A549 treated with DMSO at 1 μM for 4 hours (cell line): ENCODE measurements at places on chromosomes 13 and 19. TPM values are rescaled to one million over a fixed set of nuclear protein-coding genes. Genes with fewer than 3 reads are reported as not detected.

SWSAP1 gene
- 1.7 to 2.7 TPM (median 2.3 TPM) in 5 replicates for total RNA-seq

ZNF432 gene
- total RNA-seq, result 1.7 to 2.0 TPM (median 1.9 TPM) in 5 replicates

ATP4B gene
- total RNA-seq, result not detected in 5 replicates

VASP gene
- total RNA-seq, result 105 to 127 TPM (median 123 TPM) in 5 replicates

TLE6 gene
- total RNA-seq, result 4.1 to 6.1 TPM (median 5.0 TPM) in 5 replicates

FTL gene
- 18,257 to 24,972 TPM (median 19,327 TPM) in 5 replicates for total RNA-seq

CEACAM1 gene
- 1.2 to 2.3 TPM (median 1.7 TPM) in 5 replicates for total RNA-seq

RCBTB2 gene
- 0.95 to 1.6 TPM (median 1.3 TPM) in 5 replicates for total RNA-seq

TPTE2 gene
- not detected in 5 replicates for total RNA-seq

INSR gene
- total RNA-seq, result 2.4 to 3.1 TPM (median 2.9 TPM) in 5 replicates

ACP5 gene
- 0.16 to 0.66 TPM (median 0.17 TPM) in 3 of 5 replicates, not detected in the others for total RNA-seq

C19orf73 gene
- total RNA-seq, result 1.3 to 2.2 TPM (median 2.0 TPM) in 5 replicates

ATP8A2 gene
- 0.01 TPM in 2 of 5 replicates, not detected in the others for total RNA-seq

HSD17B14 gene
- 12.2 to 15.1 TPM (median 14.1 TPM) in 5 replicates for total RNA-seq

PGLYRP2 gene
- total RNA-seq, result 0.07 to 0.10 TPM in 2 of 5 replicates, not detected in the others

TMEM59L gene
- 3.6 to 6.3 TPM (median 5.4 TPM) in 5 replicates for total RNA-seq

RPL18 gene
- total RNA-seq, result 2,901 to 3,964 TPM (median 3,248 TPM) in 5 replicates

COMP gene
- total RNA-seq, result 0.03 to 0.06 TPM (median 0.06 TPM) in 3 of 5 replicates, not detected in the others

LIPE gene
- total RNA-seq, result 1.2 to 3.3 TPM (median 2.3 TPM) in 5 replicates

TMPRSS9 gene
- total RNA-seq, result 0.02 to 0.08 TPM in 2 of 5 replicates, not detected in the others

MISP3 gene
- 3.4 to 3.6 TPM (median 3.6 TPM) in 5 replicates for total RNA-seq

WTIP gene
- total RNA-seq, result 24.9 to 32.8 TPM (median 32.0 TPM) in 5 replicates

C2CD4C gene
- total RNA-seq, result 0.22 to 0.60 TPM (median 0.58 TPM) in 5 replicates

ZNF534 gene
- total RNA-seq, result not detected in 5 replicates

PLIN5 gene
- total RNA-seq, result 0.11 to 0.18 TPM (median 0.14 TPM) in 4 of 5 replicates, not detected in the other

CYP2S1 gene
- 25.7 to 32.0 TPM (median 28.7 TPM) in 5 replicates for total RNA-seq

ZNF419 gene
- total RNA-seq, result 6.3 to 7.1 TPM (median 6.7 TPM) in 5 replicates

CGB5 gene
- 1.0 to 1.6 TPM (median 1.4 TPM) in 5 replicates for total RNA-seq

JAK3 gene
- 0.20 to 0.43 TPM (median 0.26 TPM) in 5 replicates for total RNA-seq

COX7A1 gene
- total RNA-seq, result not detected in 5 replicates

PSG6 gene
- total RNA-seq, result 0.06 to 0.13 TPM in 2 of 5 replicates, not detected in the others

RNF225 gene
- total RNA-seq, result 0.13 to 0.22 TPM in 2 of 5 replicates, not detected in the others

AP1M2 gene
- 36.2 to 50.7 TPM (median 39.6 TPM) in 5 replicates for total RNA-seq

LGALS16 gene
- total RNA-seq, result not detected in 5 replicates

KLK5 gene
- 0.08 TPM in 1 of 5 replicates, not detected in the others for total RNA-seq

NLRP9 gene
- not detected in 5 replicates for total RNA-seq

TSPAN16 gene
- total RNA-seq, result not detected in 5 replicates

PSG3 gene
- 0.11 to 0.18 TPM (median 0.14 TPM) in 4 of 5 replicates, not detected in the other for total RNA-seq

KIRREL2 gene
- 0.44 to 0.74 TPM (median 0.58 TPM) in 5 replicates for total RNA-seq

SERPINE3 gene
- 0.09 TPM in 1 of 5 replicates, not detected in the others for total RNA-seq

ZNF154 gene
- total RNA-seq, result not detected in 5 replicates
